GM04504 (cell line): ENCODE measurements at places on chromosomes 7 and 10.

- no peak for DNase-seq
These were observed 3.1 kb downstream of the CYREN start for GRCh38 chr7:135167365-135167917.

GRCh38 chr7:150621376-150621775, 10.8 kb downstream of the GIMAP6 start:
- DNase-seq = no peak

- no peak for DNase-seq
These were observed 501.6 kb upstream of the MKI67 start for GRCh38 chr10:128627811-128628210.

- DNase-seq = peak; percentile 84
These were observed 37.4 kb upstream of the CALD1 start for GRCh38 chr7:134741907-134742635.

DNA sequence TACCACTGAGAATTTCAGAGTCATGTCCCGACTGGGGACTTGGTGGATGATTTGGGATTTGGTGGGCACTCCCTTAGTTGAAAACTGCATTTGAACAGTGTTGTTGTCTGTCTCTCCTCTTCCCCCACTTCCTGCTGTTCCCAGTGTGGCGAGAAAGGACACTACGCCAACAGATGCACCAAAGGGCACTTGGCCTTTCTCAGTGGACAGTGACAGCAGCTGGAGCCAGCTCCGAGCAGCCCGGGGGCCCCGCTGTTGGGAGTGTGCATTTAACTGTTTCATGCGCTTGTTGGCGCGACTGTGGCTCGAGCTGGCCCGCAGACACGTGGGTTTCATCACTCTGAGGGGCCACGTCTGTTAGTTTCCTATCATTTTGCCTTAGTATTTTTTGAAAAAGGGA, 9.7 kb downstream of the ATP5MF start:
- no peak for DNase-seq

- peak; percentile 88 for DNase-seq
These were observed 21.6 kb upstream of the GIMAP8 start for GRCh38 chr7:150428671-150429451.

GRCh38 chr10:90062786-90063185, 361.4 kb downstream of the KIF20B start:
- DNase-seq = no peak

DNA sequence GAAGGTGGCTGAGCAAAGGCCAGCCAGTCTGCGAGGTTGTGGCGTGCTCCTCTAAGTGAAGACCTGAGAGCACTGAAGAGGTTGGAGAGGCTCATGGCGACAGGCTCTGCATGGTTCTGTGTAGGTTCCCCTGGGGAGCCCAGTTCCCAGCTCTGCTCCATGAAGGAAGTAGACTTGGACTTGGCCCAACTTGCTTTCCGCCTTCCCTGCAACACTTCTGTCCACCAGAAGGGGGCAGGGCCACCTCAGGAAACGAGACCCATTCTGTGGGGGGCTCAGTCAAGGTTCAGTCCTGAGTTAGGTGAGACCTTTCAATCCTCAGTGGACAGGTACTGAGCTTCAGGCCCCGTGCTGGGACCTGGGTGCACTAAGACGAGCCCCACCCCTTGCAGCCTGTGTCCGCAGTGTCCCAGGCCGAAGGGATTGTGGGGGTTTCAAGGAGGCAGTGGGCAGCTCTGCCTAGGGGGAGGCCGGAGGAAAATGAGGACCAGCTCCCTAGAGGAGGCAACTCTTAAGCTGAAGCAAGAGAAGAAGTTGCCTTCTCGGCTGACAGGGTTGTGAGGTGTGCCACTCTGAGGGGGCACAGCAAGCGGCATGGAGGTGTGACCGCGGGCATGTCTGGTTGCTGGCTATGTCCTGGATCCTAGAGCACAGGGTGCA, 15.0 kb upstream of the PCBD1 start:
- DNase-seq = no peak

GRCh38 chr10:99433378-99434020, 3.1 kb upstream of the GOT1 start:
- no peak for DNase-seq

- no peak for DNase-seq
These were observed 90.7 kb downstream of the MKI67 start for GRCh38 chr10:128035557-128035973.

DNA sequence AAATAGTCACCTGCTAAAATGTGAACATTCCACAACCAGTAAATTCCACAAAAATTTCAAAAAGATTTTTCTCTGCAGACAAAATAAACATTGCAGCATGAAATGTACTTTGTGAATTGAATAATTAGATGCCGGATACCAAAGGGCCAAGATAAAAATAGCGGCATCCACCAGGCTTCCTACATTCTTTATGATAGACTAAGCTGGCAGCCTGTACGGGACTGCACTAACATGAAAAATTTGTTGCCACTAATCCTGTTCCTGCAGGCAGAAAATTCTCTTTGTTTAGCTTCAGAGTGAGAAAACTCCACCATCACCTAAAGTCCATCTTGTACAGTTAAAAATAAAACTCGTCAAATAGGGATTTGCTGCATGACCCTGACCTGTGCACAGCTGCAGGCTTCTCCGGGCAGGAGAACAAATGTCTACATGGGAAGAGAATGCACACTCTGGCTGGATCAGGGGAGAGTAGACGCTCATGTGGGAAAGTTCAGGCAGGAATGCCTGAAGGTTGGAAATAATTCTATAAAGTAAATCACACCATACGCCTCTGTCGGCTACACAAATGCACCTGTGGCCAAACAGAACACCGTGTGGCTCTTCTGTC, 15.6 kb upstream of the ADO start:
- DNase-seq = no peak

DNA sequence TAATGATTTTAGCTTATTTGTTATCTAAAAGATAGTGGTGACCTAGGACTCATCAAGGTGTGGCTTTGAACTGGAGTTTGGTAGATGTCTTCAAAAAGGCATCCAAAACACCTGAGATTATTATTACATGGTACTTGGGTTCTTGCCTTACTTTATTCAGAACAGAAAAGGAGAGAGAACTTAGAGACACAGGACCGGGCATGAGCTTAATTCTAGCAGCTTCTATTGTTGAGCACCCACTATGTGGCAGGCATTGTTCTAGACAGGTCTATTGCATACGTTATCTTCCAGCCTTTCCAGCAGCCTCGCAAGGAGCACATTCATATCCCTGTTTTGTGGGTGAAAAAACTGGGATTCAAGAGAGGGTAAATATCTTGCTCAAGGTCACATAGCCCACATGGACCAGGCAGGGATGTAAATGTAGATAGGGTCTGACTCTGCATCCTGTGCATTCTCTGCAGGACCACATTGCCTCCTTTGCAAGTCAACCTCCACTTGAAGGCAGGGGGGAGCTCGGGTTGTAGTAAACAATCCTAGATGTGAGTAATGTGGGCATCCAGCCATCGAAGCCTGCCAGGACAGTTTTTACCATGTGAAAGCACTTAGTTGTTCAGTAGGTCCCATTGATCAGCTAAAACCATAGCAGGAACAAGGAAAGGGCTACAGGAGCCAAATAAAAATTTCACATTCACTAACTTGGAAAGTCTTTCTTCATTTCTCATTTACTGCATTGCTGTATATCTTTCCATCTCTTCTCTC, 551.4 kb downstream of the LRMDA start:
- DNase-seq = no peak

GRCh38 chr7:44322631-44323363, 2.6 kb downstream of the CAMK2B start:
- DNase-seq = no peak

DNA sequence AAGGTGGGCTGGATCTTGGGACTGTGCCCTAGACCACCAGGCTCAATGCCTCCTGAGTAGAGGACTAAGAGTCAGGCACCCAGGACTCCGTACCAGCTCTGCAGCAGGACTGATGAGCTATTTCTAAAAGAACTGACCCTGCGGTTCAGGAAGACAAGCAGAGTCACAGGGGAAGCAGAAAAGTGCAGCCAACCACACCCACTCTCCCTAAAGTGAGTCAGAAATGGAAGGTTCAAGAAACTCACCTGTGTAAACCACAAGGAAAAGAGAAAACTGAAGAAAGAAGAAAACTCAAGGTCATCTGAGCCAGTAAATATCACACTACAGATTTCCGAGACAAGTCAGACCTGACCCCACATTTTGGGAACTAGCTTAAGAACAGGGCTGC, 2.5 kb downstream of the PARP12 start:
- DNase-seq = no peak

DNA sequence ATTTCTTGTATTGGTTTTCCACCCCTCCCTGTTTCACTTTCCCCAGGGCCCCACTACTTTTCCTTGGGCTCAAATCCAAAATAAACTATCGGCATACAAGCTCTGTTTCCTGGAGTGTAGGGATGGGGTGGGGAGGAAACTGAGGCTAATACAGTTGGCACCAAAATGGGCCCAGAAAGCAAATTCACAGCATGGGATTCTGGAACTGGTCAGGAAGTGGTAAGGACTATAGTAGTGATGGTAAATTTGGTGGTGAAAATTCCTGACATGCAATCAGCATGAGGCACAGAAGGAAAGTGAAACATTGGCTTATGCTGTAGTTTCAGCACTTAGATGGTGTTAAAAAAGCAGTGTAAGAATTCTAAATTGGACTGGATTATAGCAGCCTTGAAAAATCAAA, 8.7 kb upstream of the SAMD9L start:
- DNase-seq = no peak

DNA sequence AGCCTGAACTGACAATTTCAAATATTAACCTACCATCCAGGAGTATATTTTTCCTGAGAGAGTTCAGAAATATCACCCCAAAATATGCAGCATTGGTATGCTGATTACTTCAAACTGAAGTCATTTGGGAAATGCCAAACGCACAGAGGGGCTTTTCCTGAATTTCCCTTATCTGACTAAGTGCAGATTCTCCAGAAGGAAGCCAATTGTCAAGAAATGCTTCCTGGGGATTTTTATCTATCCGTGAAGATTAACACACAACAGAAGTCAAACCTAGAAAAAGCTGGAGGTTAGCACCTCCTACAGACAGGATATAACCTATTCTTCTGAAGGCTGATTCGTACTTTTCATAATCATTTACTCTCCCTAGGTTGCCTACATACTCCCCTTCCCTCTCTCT, 91.0 kb downstream of the AKR1D1 start:
- DNase-seq = no peak

DNA sequence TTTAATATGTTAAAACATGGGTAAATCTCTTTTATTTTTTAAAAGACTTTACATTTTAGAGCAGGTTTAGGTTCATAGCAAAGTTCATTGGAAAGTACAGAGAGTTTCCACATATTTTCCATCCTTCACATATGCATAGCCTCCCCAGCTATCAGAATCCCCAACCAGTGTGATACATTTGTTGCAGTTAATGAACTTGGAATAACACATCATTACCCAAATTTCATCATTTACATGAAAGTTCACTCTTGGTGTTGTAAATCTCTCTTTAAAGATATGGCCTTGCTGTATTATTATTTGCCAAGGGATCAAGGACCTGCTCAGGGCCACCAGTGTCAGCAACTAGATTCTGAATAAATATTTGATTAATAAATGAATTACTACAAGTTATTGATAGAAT, 263.4 kb downstream of the CDK14 start:
- DNase-seq = no peak

DNA sequence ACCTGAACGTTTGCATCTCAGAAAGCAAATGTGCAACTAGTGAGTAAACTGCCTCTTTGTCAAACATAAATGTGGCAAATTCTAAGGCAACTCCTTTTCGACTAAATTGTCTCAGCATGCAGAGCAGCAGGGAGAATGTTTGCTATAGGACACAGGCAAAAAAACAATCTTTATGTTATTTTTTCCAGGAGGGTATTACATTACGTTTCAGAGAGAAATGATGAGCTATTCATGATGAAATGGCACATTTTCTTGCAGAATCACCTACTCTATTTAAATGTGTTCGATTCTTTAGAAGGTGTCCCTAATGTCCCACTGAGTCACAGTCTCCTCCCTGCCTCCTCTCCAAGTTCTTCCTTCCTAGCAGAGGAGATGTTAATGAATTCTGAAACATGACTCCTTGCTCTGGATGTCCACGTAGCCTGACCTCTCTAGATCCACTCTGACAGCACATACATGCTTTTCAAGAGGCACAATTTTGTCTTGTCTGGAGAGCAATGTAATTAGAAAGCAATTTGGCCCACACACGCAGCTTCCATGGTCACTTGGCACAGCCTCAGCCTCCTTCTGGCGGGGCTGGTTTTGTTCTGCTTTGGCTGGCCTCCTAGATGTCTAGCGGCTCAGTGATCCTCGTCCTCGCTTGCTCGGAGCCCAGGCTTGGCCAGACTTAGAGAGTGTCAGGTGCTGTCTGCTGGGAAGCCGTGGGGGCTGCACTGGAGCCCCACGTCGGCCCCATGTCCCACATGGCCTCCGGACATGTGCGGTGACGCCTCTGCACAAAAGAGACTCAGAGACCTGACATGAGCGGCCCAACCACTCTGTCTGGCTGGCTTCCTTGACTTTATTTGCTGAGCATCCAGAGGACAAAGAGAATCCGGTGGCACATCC, 125.7 kb upstream of the ZNF438 start:
- DNase-seq = peak; percentile 66

DNA sequence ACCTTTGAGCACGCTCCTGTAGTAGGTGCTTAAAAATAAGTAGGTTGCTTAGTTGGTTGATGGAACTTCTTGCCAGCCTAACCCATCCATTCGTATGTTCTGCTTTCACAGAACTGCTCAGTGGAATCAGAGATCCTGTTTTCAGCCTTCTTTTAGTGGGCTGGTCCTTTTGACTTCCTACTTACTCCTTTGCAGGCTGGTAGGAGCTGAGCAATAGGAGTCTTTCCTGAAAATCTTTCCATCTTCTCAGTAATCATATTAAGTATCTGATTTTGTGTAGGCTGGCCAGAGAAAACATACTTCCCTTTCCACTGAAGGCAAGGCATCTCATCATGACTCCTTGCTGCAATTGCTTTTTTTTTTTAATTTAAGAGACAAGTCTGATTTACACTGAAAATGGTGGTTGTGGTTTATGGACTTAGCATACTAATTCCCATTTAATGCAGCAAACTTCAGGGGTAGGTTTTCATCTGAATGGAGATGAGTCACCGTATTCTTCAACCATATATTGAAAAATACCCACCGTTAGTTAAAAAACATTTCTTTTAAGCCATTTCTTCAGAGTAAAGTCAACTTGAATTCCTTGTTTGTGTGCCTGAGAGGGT, 208.0 kb downstream of the ZNF365 start:
- no peak for DNase-seq

GRCh38 chr7:29253225-29253624, 58.6 kb downstream of the CHN2 start:
- DNase-seq = no peak

- DNase-seq = no peak
These were observed 21.6 kb downstream of the NT5C3A start for GRCh38 chr7:33040803-33041516.

- no peak for DNase-seq
These were observed 131.8 kb upstream of the PALS2 start for GRCh38 chr7:24441314-24442027.

GRCh38 chr10:116545122-116545521, 609 bp upstream of the PNLIP start:
- DNase-seq = no peak
